Tongue (tissue), 3 donors: ENCODE measurements at places on chromosomes 16 and 17.
A peak's percentile ranks its signal among the peaks of the same experiment; 100 is the strongest.

DNA sequence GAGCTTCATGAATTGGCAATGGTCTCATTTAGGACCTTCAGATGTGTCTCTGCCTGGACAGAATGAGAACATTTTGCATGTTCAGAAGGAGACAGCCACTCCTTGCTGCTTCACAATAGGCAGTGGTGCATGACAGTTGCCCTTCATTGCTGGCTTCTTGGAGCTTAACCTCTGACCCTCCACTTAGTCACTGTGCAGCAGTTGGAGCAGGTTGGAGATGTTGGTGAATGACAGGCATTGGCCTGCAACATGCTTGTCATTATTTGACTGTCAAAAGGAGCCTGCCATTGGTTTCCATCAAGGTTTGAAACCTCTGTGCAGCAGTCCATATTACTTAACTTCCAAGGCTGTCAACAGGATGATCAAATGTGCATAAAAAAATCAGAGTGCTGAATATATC is 22.7 kb downstream of the FTO start:
- no peak for DNase-seq

- peak; percentile 38 for DNase-seq
Observed at GRCh38 chr17:44314869-44315661, 6.7 kb downstream of the RUNDC3A start.

GRCh38 chr17:71023249-71024030 is 854.1 kb downstream of the KCNJ2 start:
- DNase-seq = peak; percentile 82

DNA sequence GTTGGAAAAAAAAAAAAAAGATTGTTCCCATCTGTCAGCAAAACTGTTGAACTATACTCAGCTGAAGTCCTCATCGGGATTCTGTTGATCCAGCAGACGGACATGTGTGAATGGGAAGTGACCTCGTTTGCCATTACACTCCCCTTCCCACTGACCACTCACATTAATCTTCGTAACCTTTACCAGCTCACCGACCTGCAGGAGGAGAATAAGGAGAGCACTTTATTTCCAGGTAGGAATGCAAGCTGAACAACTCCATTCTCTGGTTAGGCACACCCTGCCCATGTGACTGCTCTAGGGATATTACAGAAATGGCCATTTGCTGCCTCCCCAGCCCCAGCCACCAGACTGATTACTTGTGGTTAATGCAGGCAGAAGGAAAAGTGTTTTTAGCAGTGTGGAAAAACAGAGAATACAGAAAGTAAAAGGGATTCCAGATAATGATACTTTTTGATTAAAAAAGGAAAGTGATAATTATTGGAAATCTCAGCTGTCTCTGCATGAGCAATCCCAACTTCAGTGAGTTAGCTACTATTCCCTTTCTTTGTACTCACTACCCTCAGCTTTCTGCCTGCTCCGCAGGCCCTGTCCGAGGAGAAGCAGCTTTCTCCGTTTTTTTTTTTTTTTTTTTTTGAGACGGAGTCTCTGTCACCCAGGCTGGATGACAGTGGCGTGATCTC is 23.6 kb upstream of the YWHAE start:
- DNase-seq = no peak

DNA sequence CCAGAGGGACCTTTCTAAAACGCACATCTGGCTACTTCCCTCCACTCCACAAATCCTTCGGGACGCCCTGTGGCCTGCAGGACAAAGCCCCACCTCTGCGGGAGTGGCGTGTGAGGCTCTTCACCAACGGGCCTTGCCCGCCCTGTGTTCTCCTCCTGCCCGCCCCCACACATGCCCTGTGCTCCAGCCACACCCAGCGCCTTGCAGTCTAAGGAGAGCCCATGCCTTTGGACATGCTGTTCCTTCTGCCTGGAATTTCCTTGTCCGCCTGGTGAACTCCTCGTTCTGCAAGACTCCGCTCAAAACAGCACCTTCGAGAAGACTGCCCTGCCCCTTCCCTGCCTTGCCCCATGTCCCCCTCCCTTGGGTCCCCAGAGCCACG is 7.4 kb downstream of the ELOB start:
- DNase-seq = no peak

DNA sequence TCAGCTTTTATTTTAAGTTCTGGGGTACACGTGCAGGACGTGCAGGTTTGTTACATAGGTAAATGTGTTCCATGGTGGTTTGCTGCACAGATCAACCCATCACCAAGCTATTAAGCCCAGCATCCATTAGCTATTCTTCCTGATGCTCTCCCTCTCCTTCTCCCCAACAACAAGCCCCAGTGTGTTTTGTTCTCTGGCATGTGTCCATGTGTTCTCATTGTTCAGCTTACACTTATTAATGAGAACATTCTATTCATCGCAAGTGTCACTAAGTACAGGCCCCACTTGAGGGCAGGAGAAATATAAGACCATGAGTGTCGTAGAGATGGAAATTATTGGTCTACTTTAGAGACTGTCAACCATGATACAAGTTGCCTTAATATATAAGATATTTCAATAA is 615.1 kb downstream of the CDH8 start:
- no peak for DNase-seq

DNA sequence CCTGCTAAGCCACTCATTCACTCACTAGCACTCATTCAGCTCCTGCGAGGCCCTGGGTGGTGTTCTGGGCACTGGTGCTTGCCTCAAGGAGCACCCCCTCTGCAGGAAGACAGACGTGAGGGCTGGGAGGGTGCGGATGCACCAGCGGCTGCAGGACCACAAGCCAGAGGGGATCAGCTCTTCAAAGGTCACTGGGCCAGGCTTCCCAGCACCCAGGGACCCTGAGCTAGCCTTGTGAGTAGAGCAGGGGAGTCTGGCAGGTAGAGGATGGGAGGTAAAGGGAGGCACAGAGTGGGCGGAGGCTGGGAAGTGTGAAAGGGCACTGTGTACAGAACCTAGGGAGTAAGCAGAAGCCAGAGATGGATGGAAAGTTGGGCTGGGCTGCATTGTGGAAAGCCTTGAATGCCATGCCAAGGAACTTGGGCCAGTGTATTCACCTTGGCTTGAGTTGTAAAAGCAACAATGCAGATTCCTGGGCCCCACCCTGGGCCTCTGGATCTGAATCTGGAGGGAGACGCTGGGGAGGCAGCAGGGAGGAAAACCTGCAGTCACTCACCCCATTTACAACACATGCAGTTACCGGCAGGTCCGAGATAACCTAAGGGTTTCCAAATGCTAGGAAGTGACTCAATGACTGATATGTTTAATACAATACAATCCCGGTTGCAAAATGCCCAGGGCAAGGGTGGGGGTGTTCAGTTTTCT is 1.7 kb downstream of the IL4R start:
- no peak for DNase-seq

GRCh38 chr17:9763643-9764042 is 27.7 kb downstream of the DHRS7C start:
- DNase-seq = peak; percentile 6

DNA sequence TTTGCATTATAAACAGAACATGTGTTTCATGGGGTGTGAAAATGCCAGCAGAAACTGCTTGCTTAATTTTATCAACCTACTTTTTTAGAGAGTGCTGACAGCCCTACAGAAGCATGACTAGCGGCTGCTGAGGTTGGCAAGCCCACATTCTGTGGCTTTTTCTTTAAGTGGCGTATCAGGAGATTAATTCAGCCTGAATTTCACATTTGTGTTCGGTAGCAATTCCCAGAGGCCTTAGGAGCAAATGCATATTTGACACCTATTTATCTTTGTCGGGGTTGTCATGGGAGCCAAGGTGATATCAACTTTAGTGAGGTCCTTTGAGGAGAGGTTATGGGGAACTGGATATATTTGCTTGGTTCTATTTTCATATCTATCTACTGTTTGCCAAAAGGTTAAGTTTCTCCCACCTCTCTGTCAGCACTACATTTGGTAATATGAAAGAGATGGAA is 140.9 kb downstream of the KCNJ2 start:
- DNase-seq = peak; percentile 66

- no peak for DNase-seq
Observed at GRCh38 chr17:50424996-50425681, 879 bp upstream of the ACSF2 start.

- DNase-seq = no peak
Observed at GRCh38 chr17:35879773-35880654, at the start of gene CCL5. Gene CCL5, minus strand, starts transcription at chr17:35880360.

- no peak for DNase-seq
Observed at GRCh38 chr17:21131137-21131536, 4.4 kb downstream of the DHRS7B start.

GRCh38 chr16:18969855-18970240 is 13.9 kb upstream of the TMC7 start:
- DNase-seq = no peak

GRCh38 chr16:1182316-1182671 is 29.4 kb downstream of the CACNA1H start:
- peak; percentile 50 for DNase-seq

GRCh38 chr16:24046442-24046841 is 209.7 kb upstream of the CACNG3 start:
- no peak for DNase-seq

GRCh38 chr16:3651461-3652372 is 2.8 kb upstream of the DNASE1 start:
- DNase-seq = peak; percentile 11

DNA sequence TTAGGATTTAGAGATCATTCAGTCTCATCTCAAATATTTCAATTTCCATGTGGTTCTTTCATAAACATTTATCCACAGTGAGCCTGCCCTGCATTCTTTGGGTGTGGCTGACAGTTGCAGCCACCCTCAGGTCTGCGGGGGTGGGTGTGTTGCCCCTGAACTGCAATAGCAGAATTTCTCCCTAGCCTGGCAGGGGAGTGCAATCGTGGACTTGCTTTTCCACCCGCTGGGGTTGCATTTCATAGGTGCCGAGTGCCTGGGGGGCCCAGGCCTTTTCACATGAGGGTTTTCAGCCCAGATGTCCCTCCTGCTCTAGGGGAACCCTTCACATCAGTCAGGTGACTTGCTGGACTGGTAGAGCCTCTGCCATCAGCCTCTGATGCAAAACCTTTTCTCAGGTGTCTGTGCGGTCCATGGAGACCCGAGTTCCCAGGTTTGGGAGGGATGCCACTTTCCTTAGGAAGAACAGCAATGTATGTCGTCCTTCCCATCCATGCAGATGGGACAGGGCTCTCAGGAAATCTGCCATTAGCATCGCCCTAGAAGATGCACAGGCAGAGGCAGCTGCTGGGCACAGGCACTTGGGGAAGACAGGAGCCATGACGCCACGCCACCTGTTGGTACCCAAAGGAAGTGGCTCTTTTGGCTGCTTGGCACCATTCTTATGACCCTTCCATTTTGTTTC is 2.4 kb upstream of the USP36 start:
- DNase-seq = peak; percentile 55

DNA sequence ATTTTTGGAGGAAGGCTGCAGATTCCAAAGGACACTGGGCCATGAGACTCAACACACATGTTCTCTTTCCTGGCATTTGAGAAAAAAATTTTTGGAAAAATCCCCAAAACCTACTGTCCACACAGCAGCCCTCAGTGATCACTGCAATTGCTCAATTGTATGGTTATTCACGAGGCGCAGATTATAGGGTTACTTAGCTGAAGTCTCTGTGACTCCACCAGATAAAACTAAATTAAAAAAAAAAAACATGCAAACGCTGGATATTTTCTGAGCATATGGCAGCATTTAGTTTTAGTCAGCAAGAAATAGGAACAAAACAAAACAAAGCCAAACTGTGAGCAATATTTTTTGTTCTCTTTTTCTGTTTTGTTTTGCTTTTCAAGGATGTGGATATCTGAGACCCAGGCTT is 83.8 kb upstream of the FAM20A start:
- peak; percentile 59 for DNase-seq

DNA sequence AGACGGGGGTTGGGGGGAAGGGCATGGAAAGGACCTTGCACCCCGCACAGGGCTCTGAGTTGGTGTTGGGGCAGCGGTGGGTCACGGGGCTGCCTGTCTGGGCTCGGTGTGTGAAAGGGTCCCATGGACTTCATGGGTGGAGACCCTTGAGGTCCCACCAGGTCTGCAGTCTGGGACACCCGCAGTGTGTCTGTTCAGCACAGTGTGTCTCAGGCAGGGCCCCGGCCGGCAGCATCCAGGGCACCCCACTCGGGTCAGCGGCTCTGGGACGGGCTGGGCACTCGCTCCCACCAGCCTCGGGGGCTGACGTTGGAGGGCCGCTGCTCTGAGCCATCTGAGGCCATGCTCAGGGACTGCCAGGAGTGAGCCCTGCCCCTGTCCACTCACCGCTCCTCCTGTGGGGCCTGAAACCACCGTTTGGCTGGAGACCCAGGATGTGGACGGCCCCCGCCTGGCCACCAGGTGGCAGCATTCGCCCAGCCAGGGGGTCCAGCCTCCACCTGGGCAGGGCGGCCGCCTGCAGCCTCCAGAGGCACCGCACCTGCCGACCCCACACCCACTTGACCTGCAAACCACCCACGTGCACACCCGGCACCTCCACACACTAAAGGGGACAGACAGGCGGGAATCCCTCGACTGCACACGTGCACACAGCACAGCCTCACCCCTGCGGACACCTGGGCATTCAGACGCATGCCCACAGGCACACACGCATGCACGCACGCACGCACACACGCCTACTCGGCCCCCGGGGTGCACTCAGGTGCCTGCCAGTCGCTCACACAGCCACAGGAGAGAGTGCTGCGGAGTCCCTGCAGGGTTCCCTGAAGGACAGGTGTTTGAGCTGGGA is 10.1 kb upstream of the ZFPM1 start:
- peak; percentile 82 for DNase-seq
